Stimulated activated CD4-positive, alpha-beta T cell treated with anti-CD3 and anti-CD28 coated beads, Interleukin-4, amount 100 ng/mL, for 4 hours (primary cell): ENCODE measurements at places on chromosomes 5 and 9.

DNA sequence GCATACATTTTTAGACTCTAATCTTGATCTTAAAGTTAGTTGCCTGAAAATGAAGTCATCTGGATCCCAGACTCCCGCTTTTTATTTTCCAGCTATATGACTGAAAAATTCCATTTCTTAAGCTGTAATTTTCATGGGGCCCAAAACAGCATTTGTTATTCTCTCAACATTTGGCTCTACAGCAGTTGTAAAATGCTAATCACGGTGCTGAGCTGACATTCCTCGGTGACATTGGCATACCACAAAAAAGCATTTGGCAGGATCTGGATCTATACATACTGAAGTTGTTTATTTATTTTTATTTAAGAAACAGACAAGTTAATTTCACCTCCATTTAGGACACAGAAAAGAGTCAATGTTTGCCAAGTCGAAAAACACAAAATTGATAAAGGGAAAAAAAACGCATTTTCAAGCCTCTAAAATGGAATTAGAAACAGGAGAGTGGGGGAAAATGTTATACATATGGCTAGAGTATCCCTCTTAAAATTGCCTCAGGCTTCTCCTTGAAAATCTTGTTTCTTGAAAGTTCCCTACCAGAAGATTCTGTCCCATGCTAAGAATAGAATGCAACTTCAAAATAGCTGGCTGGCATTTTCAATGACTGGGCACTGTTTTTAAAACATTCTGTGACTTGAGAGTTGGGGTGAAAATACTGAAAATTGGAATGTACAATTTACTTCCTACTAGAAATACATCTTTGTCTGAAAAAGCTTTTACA is 207.5 kb upstream of the TBCA start:
- no peak for DNase-seq

GRCh38 chr9:73038089-73038509 is 85.2 kb upstream of the ALDH1A1 start:
- no peak for DNase-seq

DNA sequence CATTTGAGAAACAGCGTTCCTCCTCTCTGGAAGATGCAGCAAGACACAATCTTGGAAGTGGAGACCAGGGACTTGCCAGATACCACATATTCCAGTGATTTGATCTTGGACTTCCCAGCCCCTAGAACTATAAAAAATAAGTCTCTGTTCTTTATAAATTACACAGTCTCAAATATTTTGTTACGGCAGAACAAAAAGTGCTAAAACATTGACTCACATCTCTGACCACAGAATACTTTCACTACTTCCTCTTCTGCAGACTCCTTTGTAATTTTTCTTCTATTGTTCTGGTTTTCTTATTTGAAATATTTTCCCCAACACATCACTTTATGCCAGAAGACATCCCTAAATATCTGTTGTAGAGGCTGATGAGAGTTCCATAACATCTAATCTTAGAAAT is 706.1 kb upstream of the CDH18 start:
- DNase-seq = no peak

DNA sequence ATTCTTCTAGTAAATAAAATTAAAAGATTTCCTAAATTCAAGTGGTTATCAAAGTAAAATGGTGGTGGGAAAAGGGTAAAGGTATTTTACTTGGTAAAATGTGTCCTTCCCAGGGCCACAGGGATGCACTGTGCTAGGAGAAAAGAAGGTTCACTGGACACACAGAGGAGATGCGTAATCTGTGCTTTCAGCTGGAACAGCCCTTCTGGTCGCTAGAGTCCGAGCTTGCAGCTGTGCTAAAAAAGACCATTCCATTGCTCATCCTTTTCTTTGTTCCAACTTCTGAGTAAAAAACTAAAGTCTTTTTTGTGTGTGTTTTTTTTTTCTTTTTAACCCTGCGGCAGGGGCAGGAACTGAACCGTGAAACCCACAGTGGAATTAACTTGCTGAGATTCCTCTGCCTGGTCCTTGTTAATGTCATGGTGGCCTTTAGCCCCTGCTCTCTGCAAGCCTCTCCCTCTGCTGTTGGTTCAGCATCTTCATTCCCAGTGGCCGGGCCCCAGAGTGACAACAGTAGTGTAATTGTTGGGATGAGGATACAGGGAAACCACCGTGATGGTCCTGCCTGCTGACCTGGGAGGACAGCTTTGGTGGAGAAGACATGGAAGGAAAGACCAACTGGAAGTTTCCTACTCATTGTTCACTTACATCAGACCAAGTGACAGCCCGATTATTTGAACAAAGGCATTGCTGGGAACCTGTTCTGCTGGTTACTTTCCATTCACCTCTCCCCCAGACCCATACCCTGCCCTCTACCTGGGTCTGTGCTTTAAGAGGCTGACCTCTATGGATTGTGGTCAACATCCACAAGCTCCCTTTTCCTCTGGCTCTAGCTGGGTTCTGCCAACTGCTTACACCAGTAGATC is 31.9 kb upstream of the FSTL4 start:
- DNase-seq = no peak

- no peak for DNase-seq
Measured at GRCh38 chr9:8265281-8265680, 465.7 kb upstream of the DMAC1 start.

DNA sequence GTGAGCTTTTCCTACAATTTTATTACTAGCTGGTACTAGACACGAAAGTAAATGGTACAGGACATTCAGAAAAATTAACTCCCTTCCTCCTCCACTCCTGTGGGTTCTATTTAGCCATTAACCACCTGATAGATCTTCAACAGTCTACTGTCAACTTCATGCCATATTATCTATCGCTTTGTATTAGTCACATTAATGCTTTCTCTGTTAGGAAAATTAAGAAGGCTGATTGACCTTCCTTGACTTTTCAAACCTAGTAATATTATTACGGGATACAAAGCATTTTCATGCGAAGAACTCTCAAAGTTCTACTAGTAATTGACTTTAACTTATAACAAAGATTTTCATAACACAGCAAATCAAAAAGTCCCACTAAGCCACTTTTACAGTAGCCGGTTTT is 1.2 kb downstream of the TEX10 start:
- DNase-seq = no peak

GRCh38 chr9:134320126-134320867 is 6.0 kb upstream of the RXRA start:
- no peak for DNase-seq

GRCh38 chr5:39284552-39284951 is 65.2 kb upstream of the FYB1 start:
- DNase-seq = no peak

- DNase-seq = no peak
Measured at GRCh38 chr5:100311806-100312205, 223.4 kb upstream of the FAM174A start.

GRCh38 chr5:179345183-179345432 is 153 bp downstream of the ADAMTS2 start:
- no peak for DNase-seq

DNA sequence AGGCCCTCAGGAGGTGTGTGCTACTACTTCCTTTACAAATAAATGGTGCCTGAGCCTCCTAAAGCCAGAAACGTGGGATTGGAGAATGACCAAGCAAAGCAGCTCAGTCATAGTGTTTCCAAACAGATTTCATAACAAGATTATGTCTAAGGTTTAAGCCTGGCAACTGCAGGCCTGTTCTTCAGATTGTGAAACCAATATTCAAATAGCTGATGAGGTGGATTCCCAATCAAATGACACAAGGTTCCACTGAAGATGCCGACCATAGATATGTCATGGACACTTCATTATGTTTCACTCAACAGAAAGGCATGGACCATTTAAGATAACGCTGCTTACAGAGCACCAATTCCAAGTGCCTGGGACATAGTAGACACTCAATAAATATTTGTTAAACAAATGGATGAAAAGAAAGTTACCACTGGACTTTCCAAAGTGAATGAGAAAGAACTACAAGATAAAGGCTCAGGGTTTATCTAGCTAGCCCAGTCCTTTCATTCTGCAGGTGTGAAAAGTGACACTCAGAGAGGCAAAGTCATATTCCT is 189.5 kb downstream of the ACTL7B start:
- DNase-seq = no peak

DNA sequence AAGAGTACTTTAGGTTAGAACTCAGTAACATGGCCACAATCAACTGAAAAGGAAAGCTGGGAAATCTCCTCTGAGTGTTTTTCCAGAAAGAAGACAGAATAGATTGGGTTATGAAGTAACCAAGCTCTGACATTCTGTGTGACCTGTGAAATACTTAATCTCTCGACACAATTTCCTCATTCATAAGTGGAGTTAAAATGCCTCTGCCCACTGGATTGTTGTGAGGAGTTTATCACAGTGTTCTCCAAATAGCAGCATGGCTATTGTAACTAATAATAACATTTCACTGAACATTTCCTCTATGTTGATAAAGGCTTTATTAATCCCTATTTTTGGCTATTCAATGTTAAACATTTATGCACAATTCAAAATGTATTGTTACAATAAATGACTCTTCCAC is 311.0 kb downstream of the GABRB2 start:
- DNase-seq = no peak

GRCh38 chr9:128362774-128363173 is 8.4 kb upstream of the URM1 start:
- DNase-seq = no peak

DNA sequence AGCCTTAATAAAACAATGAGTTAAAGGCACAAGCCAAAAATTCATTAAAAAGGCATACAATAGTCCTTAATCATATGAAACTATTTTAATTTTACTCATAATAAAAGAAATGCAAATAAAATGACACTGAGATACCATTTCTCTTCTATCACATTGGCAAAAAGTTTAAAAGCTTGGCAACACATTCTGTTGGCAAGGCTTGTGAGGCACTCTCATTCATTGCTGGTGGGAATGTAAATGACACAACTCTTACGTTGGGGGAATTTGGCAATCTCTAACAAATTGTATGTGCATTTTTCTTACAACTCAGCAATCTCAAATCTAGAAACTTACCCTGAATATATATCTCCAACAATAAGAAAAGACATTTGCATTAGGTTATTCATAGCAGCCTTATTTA is 111.6 kb downstream of the PRELID2 start:
- DNase-seq = no peak

DNA sequence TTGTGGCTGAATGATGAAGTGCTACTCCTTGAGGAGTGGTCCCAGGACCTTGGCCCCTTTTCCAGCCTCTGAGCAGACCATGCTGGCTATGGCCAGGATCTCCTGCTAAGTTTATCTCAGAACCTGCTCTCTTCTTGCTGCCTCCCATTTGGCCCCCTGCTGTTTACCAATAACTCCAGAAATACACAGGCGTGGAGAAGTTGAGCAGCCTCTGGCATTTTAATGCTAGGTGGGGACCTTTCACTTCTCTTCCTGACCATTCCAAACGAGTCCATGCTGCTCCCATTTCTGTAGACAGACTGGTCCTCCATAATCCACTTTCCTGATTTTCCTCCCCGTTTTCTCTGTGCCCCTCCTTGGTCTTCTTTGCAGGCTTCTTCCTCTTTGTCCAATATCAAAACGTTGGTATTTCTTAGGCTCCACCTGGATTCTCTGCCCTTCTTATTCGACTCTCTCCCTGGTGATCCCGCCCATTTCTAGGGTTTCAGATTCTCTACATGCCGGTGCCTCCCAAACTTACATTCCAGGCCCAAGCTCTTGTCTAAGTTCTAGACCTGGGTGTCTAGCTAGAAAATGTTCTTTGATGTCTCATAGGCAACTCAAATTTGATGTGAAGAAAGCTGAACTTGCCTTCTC is 33.4 kb upstream of the TNFAIP8 start:
- no peak for DNase-seq

GRCh38 chr5:87268126-87268969 is 665 bp downstream of the RASA1 start:
- peak; percentile 66 for DNase-seq

- DNase-seq = no peak
Measured at GRCh38 chr9:93116072-93116961, 17.7 kb downstream of the NINJ1 start.

DNA sequence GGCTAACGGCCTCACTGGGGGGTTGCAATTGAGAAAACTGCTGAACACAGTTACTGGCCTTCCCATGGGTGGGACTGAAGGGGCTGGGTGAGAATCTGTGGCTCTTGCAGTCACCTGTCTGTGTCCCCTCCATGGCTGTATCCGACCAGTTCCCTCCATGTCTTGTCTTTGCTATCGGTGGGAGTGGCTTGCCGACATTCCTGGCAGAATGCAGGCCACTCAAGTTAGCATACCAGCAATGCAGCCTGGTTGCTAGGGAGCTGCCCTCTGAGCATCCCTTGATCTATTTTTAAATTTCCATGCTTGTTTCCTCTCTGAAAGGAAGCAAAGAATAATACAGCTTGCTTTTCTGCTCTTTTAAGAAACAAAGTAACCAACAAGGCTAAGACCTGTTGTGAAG is 1509.7 kb upstream of the WWC1 start:
- DNase-seq = no peak
